CD4-positive, alpha-beta T cell treated with Interleukin-10 for 1 hour (primary cell): ENCODE measurements at places on chromosomes 1 and 21.

DNA sequence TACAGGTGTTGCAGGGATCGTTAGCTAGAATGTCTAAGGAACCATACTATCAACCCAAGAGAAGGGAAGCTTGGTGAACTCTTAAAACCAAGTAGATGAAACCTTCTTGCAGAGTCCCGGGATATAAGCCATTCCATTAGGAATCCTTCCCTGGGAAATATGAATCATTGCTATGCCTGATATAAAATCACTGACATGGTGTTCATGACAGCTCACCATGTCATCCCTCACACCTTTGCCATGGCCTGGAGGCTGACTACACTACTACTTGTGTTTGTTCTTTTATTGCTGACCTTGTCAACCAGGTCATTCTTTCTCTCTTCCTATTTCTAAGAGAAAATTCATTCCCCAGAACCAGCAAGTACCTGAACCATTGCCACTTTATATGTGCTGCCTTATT is 12.1 kb downstream of the ST6GALNAC3 start:
- no peak for DNase-seq

- DNase-seq, result no peak
Observed at GRCh38 chr1:45721207-45721606, 29.2 kb downstream of the IPP start.

GRCh38 chr1:109137958-109138357 is 24.0 kb downstream of the ELAPOR1 start:
- DNase-seq, result no peak

- no peak for DNase-seq
Observed at GRCh38 chr1:20087668-20088067, 17.7 kb downstream of the PLA2G5 start.

GRCh38 chr1:151839457-151840403 is at the start of gene C2CD4D:
C2CD4D (minus strand) TSS chr1:151839820; CDS start chr1:151838989, 831 bp downstream.
- peak; percentile 82 for DNase-seq

- no peak for DNase-seq
Observed at GRCh38 chr1:42765269-42765668, 1.6 kb downstream of the P3H1 start.

DNA sequence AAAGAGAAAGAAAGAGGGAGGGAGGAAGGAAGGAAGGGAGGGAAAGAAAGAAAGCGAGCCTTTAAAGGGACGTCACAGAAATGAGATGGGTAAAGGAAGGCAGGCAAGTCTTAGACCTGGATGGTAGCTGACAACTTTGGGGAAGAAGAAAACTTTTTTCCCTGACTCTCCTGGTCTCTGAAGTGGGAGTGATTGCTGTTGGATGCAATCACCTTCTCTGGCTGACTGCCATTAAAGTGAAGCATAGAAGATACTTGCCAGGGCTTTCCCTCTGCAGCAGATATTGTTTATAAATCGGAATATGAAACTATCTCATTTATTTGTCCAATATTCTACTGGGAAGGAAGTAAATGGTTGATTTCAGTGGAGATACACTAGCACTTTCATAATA is 27.0 kb downstream of the VCAM1 start:
- DNase-seq, result no peak

- no peak for DNase-seq
Observed at GRCh38 chr1:245067257-245067656, 87.5 kb upstream of the KIF26B start.

DNA sequence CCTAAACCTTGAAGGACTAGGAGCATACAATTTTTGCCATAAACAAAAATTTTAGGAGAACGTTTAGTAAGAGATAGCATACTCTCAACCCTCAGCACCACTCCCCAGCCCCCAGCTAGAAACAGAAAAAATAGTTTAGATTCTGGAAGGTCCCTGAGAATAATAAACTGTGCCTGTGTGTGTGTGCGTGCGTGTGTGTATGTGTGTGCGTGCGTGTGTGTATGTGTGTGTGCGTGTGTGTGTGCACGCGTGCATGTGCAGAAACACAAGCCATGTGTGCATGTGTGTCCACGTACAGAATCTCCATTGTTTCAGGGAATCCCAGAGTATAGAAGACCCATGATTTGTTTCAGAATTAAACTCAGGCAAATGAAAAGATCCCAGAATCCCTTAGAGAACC is 62.6 kb downstream of the CASQ2 start:
- no peak for DNase-seq

DNA sequence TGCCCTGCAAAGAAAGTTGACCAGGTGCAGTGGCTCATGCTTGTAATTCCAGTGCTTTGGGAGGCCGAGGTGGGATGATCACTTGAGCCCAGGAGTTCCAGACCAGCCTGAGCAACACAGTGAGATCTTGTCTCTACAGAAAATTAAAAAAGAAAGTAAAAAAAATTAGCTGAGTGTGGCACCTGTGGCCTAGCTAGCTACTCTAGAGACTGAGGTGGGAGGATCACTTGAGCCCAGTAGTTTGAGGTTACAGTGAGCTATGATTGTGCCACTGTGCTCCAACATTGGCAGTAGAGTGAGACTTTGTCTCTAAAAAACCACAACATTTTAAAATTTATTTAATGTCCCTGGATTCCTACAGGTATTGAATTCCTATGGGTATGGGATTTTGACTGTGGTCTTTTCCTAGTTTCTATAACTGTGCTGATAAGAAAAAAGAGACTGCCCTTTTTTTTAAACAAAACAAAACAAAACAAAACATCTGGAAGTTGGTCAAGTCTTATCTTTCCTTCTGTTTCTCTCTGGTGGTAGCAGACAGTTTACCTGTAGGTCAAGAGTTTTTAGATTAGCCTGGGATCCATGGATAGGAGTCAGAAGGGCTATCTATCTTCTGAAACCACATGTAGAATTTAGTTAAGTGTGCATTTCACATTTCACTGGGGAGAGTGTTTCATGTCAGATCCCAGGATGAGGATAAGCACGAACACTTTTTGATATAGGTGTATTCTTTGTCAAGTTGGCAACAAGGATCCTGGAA is 18.8 kb downstream of the UCK2 start:
- DNase-seq, result no peak
